Smooth muscle cell of the brain vasculature (primary cell): ENCODE measurements at places on chromosomes 12 and 14.
A peak's percentile ranks its signal among the peaks of the same experiment; 100 is the strongest.

GRCh38 chr14:67567654-67568053, 32.4 kb downstream of the PIGH start:
- no peak for DNase-seq

DNA sequence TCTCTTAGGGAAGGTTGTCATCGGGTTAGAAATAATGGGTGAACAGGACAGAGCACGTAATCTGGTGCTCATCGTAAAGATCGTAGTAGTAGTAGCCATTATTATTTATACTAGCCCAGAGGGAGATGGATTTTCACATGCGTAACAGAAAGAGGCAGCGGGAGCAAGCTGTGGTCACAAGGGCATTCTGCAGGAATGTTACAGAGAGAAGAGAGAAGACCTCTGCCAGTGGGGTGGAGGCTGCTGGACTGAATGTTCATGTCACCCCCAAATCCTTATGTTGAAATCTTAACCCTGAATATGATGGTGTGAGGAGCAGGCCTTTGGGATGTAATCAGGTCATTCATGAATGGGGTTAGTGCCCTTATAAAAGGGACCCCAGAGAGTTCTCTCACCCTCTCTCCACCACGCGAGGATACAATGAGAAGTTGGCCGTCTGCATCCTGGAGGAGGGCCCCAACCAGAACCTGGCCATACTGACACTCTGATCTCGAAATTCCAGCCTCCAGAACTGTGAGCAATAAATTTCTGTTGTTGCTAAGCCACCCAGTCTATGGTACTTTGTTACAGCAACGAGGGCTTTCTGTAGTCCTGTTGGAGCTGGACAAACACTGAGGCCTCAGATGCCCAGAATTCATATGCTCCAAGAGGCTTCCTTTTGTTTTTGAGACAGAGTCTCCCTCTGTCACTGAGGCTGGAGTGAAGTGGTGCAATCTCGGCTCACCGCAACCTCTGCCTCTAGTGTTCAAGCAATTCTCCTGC, 131.2 kb upstream of the MED13L start:
- DNase-seq = no peak

- DNase-seq = no peak
Observed at GRCh38 chr14:71399057-71399487, 491.8 kb downstream of the PCNX1 start.

DNA sequence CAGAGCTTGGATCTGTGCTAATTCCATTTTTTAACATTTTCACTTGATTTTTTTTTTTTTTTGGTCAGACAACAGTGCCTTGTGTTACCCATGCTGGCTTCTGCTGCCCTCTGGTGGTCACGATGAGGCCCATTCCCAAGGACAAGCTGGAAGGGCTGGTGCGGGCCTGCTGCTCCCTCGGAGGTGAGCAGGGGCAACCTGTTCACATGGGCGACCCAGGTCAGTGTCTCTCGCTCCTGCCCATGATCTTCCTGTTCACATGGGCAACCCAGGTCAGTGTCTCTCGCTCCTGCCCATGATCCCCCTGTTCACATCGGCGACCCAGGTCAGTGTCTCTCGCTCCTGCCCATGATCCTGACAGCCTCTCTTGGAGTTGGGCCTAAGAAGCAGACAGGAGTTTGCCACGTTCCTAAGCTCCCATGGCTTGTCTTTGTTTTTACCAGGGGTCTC, 59.4 kb downstream of the DGLUCY start:
- DNase-seq = peak; percentile 49

GRCh38 chr12:26551385-26551784, 281.6 kb downstream of the ITPR2 start:
- DNase-seq = no peak

DNA sequence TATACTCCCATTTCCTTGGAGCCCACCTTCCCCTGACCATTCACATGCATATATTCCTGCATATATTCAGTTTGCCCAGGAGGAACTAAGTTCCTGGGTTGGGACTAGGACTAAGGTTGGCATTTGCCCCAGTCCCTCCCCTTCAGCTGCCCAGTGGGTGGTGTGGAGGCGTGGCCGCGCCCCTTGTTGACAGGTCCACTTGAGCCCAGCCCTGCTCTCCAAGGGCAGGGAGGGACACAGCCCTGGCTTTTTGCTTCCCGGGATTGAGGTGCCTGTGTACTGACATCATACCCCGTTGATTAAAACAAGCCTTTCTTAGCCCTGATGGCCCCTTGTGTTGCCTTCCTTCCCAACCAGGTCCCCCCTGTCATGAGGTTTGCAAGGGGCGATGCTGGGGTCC, 7.3 kb downstream of the ERBB3 start:
- no peak for DNase-seq

DNA sequence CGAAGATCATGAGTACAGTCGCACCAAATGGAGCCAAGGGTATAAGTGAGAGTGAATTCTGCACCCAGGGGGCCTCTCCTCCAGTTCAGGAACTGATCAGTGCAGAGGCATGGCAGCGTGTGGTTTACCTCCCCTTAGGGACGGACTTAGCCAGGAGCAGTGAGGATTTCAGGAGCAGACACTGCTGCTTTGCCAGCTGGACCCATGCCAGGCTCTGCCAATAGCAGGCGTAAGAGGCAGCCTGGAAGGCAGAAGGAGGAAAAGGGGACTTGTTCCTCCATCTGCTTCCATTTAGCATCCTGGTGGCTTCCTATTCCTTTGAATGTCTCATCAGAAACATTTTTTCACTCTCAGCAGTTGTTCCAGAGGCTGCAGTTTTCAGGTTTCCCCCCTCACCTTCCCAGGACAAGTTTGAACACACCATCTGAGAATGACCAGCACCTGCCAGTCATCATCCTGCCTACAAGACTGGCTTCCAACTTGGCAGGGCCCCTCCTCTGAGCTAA, 137.0 kb upstream of the LMNTD1 start:
- no peak for DNase-seq

DNA sequence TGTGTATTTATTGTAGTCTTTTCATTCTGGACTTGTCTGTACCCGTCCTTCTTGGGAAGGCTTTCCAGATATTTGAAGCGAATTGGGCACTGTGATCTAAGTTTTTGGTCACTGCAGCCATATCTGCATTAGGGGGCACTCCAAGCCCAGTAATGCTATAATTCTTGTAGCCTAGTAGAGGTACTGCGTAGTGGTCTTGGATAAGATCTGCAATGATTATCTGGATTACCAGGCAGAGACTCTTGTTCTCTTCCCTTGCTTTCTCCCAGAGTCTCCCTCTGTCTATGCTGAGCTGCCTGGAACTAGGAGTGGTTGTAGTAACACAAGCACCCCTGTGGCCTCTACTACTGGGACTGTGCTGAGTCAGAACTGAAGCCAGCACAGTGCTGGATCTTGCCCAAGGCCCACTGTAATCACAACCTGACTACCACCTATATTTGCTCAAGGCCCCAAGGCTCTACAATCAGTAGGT, 30.0 kb downstream of the SLC38A2 start:
- peak; percentile 17 for DNase-seq

DNA sequence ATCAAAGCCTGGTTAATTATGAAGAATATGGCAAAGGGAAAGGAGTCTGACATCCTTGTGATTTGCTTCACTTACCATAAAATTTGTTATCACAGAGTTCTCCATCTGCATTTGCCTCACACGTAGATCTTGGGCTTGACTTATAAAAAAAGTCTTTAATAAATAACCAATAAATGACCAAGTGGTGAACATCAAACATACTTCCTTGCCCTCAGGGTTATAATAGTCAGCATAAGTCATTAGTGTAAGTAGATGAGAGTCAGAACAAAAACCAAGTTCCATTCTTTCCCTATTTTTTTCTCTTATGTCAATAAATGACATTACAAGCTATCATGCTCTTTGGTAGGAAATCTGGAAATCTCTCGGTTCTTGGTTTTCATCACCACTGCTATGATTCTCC, 635.4 kb upstream of the ATXN7L3B start:
- no peak for DNase-seq

- DNase-seq = no peak
Observed at GRCh38 chr12:68207276-68207675, 18.3 kb downstream of the IL26 start.

DNA sequence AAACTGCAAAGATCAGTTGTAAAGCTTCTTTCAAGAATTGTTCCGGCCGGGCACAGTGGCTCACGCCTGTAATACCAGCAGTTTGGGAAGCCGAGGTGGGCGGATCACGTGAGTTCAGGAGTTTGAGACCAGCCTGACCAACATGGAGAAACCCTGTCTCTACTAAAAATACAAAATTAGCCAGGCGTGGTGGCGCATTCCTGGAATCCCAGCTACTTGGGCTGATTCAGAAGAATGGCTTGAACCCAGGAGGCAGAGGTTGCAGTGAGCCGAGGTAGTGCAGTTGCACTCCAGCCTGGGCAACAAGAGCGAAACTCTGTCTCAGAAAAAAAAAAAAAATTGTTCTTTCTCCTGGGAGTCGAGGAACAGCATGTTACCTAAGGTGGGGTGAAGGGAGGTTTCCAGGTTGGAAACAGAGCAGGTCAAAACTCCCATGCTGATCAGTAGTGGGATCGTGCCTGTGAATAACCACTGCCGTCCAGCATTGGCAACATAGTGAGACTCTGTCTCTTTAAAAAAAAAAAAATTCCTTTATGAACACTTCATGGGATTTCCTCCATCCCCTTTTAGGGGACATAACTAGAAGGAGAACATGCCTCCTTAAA, 13.9 kb downstream of the FBXO34 start:
- DNase-seq = no peak

DNA sequence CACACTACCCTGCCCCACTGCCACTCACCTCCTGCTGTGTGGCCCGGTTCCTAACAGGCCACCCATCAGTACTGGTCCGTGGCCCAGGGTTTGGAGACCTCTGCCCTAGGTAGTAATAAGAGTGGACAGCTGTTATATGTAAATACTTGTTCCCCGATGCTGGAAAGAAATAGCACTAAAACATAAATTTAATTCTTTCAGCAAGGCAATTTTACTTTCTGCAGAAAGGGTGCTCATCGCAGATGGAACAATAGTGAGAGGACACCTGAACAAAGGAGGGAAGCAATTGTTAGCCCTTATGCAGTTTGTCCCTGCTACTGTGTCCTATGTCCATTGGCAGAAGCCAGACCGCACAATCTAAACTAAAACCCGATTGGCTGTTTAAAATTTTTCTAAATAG, 5.9 kb upstream of the CYP46A1 start:
- DNase-seq = no peak

- no peak for DNase-seq
Observed at GRCh38 chr14:61491876-61492434, 170.6 kb downstream of the PRKCH start.

DNA sequence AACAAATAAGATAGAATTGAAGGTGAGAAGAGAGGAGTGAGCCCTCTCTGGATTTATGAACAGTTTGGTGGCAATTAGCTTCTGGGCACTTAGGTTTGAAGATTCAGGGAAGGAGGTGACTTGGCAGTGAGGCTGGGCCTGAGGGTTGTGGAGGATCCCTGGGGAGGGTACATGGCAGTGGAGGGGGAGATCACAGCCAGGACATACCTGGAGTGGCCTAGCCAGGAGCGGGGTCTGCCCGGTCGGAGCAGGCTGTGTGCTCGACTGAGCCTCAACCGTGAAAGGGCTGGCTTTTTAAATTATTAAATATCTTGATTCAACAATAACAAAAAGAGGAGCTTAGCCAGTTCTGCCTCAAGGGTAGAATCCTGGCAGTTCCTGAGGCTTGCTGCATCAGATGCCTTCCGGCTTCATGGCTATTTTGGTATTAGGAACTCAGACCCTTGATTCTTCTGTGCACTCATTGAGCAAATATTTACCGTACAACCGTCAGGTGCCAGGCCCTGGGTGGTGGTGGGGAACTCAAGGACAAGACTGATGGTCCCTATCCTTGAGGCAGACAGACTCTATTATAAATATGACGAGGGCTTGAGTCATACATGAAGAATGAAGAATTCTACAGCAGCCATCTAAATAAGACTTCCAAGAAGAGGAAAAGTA, 73.4 kb downstream of the SPTB start:
- DNase-seq = no peak

GRCh38 chr14:100858838-100859220, 32.9 kb downstream of the MEG3 start:
- DNase-seq = no peak

DNA sequence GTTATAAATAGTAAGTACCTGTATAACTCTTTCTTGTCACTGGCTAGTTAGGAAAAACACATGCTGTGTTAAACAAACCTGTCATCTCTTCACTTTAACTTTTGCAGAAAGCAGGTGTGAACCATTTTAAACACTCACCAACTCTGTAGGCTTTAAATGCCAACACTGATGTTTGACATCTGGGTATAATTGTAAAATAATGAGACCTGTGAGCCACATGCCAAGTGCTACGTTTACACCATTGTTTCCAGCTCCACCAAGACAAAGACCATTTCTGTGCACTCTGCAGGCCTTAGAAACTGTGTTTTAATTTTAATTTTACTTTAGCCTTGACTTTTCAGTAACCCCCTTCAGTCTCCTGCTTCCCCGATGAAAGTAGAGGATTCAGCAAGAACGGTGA, 11.0 kb downstream of the TPH2 start:
- no peak for DNase-seq

GRCh38 chr12:46461907-46462640, 89.5 kb upstream of the SLC38A2 start:
- no peak for DNase-seq
